Activated naive CD4-positive, alpha-beta T cell treated with anti-CD3 and anti-CD28 coated beads for 36 hours (primary cell): ENCODE measurements at places on chromosomes 5 and 9.

DNA sequence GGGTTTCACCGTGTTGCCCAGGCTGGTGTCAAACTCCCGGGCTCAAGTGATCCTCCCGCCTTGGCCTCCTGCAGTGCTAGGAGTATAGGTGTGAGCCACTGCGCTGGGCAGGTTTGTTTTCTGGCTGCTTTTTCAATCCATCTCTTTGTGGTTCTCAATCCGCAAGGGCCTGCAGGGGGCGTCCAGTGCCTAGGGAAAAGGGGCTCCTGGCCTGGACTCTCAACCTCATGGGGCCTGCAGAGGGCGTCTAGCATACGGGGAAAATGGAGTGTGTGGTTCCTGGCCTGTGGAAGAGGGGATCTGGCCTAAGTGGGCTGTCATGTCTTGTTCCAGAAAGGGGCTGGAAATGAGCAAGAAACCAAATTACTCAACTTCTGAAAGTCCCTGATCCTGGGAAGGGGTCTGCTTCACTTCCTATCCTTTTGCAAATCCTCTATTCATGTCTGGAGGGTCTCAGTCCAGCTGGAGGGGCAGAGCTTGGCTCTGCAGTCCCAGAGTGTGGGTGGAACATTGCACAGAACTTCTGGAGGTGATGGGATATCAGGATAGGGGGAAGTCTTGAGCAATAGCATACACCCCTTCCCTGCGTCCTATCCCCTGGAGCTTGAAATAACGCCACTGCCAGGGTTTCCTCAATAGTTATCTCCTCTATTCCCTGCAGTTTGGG lies 12.7 kb upstream of the CCL27 start:
- peak; percentile 81 for DNase-seq

DNA sequence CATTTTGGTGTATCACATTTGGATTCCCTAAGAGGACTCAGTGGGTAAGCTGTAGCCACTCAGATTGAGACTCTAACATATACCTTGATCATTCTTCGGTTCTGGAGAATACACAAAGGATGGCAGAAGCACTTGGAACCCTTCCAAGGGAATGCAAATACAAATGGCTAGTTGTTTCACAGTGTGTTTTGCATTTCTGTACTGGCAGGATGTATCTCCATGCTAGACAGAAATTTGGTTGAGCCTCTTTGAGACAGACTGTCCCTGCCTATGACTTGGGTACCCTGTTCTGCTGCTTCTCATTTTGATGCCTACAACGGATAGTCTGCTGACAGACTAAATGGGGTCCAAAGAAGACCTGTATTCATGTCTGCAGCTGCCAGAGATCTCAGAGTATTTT lies 273.5 kb downstream of the TMEM38B start:
- no peak for DNase-seq

DNA sequence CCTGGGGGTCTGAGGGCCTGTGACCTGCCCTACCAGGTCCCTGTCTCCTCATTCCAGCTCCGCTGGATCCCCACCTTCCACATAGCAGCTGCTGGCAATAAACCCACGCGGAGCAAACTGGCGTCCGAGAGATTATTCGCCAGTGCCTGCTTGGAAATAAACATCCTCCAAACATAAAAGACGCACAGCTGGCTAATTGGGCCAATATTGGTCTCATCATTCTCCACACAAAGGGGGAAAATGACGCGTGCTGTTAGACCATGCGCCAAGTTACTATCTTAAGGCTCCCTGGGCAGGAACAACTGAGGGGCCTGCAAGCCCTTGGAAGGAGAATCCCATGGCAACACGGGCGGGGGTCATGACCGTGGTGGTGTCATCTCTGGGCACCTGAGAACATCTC lies 73.3 kb upstream of the SARDH start:
- no peak for DNase-seq

DNA sequence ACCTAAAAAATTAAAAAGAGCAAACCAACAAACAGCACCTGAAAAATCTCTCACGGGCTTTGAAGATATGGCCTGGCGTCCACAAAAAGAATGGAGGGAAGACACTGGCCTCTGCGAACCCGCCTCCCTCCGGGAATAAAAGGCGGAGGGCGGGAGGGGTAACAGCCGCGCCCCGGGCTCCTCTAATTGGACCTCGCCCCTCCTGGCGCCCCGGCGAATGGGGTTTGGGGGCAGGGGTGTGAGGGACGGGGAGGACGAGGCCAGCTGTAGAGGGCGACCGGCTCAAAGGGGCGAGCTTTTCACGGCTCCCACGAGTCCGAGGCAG lies 753 bp downstream of the FANCC start:
- peak; percentile 48 for DNase-seq

DNA sequence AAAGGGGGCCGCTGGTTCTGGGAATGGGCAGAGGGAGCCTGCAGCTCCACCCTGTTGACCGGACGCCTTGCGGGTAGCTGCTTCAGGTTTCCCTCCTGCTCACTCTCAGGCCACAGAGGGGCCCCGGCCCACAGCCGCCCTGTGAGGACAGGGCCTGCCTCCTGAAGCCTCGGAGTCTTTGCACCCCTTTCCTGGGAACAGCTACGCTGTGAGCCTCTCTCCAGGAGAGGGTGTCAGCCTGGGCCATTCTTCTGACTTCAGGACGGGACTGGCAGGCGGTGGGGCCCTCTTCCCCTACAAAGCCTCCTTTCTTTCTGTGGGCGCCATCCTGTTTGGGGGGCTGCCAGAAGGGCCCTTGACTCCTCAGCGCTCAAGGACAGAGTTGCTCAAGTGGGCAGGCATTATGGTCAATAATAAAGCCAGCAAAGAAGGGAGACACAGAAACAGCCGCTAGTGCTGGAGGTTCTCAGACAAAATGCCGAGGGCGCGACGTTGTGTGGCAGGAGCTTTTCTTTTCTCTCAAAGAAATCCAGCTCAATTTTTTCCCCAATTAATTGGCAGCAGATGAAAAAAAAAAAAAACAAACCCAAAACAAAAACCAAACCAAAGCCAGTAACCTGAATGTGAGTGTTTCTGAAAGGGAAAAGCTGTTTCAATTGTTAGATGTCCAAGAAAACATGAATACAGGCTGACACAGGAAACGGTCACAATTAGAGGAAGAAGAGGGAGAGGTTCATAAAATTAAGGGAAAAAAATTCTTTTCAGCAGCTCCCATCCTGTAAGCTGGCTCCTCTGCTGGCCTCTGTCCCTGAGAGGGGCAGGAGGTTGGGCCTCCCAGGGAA lies 12.8 kb upstream of the SLC25A51 start:
- no peak for DNase-seq

GRCh38 chr5:6659941-6660684 lies 26.9 kb downstream of the SRD5A1 start:
- DNase-seq: peak; percentile 13

DNA sequence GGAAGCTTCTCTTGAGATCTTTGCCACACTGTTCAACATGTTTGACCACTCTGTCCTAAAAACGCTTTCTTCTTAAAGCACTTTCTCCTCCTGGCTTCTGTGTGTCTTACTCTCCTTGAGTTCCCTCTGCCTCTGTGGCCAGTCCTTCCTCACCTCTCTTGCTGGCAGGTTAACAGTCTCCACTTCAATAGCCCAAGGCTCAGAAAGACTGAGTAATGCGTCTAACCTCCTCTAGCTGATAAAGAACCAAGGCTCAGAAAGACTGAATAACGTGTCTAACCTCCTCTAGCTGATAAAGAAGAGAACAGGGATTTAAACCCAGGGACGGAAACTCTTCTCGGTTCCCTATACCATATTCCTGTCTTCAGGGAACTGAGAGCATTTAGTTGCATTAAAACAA lies 205.2 kb downstream of the AOPEP start:
- no peak for DNase-seq

- DNase-seq: peak; percentile 10
Measured at GRCh38 chr5:72956324-72957140, 691 bp downstream of the FCHO2 start.

DNA sequence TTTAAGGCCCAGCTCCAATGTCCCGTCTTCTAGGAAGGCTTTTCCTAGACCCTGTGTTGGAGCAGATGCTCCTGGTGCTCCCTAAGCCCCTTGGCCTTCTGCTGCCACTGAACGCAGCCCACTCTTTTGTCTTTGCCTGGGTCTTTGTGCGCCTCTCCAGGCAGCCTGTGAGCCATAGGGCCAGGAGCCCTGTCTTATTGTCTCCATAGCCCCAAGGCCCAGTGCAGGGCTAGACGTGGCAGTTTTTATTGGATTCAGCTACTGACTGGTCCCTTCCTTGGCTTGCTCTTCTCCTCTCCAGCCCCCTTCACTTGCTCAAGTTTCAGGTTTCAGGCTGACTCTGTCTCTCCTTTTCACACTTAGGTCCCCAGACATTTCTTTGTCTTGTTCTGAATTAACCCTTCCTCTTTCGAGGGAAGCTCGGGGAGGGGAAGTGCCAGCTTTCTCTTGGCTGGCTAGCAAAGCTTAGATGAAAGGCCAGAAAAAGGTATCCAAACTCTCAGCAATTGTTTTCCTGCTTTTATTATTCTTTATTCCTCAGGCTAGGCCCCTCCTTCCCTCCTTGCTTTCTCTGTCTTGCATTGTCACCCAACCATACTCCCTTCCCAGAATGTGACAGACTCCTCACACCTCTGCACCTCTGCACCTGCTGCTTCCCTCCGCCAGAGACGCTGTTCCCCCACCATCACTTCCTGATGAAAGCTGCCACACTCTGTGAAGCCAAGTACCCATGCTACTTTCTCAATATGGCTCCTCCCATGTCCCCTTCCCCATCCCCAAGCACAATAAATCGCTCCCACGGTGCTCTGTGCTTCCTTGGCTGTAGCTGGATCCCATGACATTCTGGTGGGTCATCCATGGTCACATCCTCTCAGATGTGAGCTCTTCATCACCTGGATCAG lies 101.6 kb upstream of the CPEB4 start:
- DNase-seq: peak; percentile 11

GRCh38 chr9:129316281-129317030 lies 138.4 kb upstream of the IER5L start:
- no peak for DNase-seq

GRCh38 chr5:14908172-14908571 lies 36.6 kb upstream of the ANKH start:
- no peak for DNase-seq

DNA sequence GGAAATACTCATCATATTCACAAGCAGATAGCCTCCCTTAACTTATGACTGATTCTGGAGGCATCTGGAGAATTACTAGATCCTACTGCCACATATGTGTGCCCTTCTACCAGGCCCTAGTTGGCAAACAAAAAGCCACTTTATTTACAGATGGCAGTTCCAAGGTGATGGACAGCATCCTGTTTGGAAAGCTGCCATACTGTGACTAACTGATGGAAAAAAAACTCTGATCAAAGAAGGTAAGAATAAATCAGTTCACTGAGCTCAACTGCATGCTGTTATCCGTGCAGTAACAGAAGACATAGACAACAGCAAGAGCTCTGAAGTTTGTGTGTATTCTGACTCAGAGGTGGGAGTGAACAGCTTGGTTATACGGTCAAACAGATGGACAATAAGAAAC lies 279.8 kb upstream of the POU5F2 start:
- DNase-seq: no peak

DNA sequence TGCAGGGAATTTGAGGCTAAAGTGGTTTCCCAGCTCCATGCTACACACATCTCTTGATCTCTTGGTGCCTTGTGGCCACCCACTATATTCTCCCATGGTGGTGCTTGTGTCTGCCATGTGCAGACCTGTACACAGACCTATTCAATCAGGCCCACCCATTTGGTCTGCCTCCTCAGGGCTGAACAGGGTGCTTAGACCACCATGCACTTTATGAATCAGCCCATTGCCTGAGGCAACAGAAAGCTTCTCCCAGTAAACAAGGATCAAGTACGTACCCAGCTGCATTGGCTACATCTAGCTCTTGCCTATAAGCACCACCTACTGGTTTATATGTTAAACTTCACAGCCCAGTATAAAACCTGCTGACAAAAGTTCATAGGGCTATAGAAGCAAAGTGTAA lies 664.3 kb upstream of the EDIL3 start:
- no peak for DNase-seq

GRCh38 chr9:72477930-72478518 lies 43.4 kb upstream of the TMC1 start:
- DNase-seq: peak; percentile 49

DNA sequence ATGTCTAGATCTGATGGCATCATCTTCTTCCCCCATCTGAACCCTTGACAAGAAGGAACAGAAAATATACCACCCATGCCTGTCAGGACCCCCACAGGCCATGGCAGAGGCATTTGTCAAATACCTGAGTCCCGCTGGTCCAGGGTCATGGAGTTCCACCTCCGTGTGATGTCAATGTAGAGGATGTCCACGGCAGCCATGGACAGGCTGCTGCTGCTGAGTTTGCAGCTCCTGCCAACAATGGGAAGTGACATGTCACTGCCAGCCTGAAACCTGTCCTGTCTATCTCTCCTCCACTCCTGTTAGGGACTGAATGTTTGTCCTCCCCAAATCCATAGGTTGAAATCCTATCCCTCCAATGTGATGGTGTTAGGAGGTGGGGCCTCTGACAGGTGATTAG lies 208.8 kb downstream of the DAB2IP start:
- no peak for DNase-seq
